ENCODE measurements at places on chromosomes 12 and 14. TPM values are rescaled to one million over a fixed set of nuclear protein-coding genes. Genes with fewer than 3 reads are reported as not detected.

The ZCCHC8 gene
- 20.8 TPM for total RNA-seq

The KRT1 gene
- not detected for total RNA-seq

The GLT1D1 gene
- not detected for total RNA-seq

The PROX2 gene
- total RNA-seq = not detected

DNA sequence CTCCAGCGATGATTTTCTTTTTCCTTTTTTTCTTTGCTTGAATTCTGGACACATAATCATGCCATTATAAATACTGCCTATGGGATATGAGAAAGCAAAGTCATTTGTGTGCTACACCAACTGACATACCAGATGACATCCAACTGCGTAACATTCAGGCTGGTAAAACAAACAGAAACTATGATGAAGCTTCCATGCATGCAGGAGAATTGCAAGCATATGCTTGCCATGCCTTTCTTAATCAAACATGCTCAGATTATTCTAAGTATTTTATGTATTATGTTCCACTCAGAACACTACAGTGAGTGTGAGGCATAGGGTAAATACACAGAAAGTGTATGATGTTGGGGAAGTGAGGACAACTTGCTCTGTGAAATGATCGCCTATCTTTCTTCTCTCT, 97.4 kb downstream of the C12orf50 start:
- DNase-seq = no peak

- peak; percentile 43 for DNase-seq
These were observed 6.4 kb downstream of the SLC15A4 start for GRCh38 chr12:128817111-128818015.

DNA sequence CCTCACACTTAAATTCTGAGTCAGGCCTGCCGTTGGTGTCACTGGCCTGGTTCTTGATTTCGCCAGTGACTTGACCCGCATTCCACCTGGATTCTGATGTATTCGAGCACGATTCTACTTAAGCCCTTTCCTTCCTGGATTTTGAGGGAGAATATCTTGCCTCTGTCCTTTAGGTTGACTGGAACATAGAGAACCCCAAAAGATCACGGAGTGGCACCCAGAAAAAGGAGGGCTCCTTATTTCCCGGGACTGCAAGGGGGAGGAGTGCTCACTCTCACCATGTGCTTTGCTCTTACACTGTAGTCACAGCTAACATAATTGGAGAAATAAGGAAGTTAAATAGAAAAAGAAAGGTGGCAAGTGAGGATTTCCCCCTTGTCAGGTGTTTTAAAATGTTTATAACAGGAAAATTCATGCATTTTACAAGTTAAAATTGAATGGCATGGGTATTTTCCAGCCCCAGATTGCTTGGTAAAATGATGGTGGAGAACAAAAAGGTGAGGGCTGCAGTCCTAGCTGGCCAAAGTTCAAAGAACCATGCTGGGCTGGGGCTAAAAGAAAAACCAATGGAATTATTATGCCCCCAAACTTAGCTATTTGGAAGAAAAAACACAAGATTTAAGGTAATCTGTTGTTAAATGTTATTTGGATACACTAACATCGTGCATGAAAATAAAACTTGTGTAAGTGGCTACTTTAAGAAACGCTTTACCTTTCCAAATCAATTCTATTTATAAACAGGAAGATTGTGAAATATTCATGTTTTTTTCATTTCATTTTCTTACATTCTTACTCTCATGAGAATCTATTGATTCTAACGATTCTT, 8.9 kb downstream of the FOXA1 start:
- no peak for DNase-seq

DNA sequence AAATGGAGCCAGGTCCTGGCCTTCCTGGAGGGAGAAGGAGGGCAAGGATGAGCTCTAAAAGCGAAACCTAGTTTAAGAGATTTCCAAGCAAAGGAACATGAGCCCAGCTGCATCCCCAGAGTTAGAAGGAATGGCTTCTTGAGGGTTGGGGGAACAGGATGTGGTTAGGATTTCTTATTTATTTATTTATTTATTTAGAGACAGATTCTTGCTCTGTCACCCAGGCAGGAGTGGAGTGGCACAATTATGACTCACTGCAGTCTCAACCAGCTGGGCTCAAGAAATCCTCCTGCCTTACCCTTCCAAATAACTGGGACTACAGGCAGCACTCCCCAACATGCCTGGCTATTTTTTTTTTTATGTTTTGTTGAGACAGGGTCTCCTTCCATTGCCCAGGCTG, 25.3 kb upstream of the TMEM106C start:
- DNase-seq = no peak

- DNase-seq = no peak
These were observed 12.8 kb upstream of the TESC start for GRCh38 chr12:117111821-117112595.
